Calu3 (cell line): ENCODE measurements at places on chromosomes 1 and 21.
A peak's percentile ranks its signal among the peaks of the same experiment; 100 is the strongest.

DNA sequence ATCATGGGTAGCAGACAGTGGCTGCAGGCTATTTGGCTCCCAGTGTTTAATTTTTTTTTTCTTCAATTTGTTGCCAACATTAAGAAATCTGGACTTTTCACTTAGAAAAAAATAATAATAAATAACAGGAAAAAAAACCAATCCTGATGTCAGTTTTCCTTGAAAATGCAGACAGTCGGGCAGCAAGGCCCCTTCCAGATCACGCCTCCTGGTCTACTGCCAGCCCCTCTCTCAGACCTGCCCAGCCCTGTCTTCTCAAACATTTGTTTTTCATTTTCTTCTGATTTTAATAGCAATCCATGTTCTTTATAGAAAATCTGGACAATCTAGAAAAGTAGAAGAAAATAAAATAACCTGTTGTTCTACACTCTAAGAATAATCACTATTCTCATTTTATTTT is 15.5 kb downstream of the IFNGR2 start:
- H3K27ac ChIP-seq: peak overlapping the region; percentile 81
- H3K4me1 ChIP-seq: peaks cover 35% of the 10 kb centered on the region
- DNase-seq: no peak
- H3K4me3 ChIP-seq: no peak overlapping the region

GRCh38 chr1:219550201-219550600 is 62.7 kb downstream of the ZC3H11B start:
- DNase-seq: no peak
- no peak overlapping the region for H3K27ac ChIP-seq
- H3K4me3 ChIP-seq: no peak overlapping the region
- no peaks in the 10 kb centered on the region for H3K27me3 ChIP-seq
- no peaks in the 10 kb centered on the region for H3K36me3 ChIP-seq

DNA sequence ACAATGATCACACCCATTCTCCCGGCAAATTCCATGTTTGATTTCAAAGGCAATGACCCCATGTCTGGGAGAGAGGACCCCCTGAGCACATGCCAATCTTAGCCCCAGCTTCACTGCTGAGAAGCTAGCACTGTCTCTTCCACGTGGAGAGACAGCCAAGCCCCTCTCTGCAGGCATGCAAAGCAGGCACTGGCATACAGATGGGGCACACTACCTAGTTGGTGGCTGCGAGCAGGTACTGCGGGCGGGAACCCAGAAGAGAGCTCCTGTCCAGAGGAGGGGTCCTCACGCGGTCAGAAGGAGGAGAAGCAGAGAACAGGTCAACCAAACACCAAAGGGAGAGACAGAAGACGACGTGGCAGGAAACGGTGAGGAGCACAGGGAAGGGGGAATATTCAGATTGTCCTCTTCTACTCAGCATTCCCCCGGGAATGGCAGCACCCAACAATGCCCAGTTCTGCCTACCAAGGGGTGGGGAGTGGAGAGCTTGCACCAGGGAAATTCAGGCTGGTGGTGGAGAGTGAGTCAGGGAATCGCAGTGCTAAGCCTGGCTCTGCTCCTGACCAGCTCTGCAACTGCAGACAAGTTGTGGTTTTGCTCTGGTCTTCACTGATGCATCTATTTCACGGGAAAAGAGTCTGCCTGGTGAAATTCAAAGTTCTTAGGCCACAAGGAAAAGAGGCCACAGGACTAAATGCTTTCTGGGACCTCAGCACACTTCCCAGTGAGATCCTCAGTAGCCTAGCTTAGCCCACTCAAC is 48.1 kb upstream of the GOLT1A start:
- H3K4me1 ChIP-seq: peaks cover 10% of the 10 kb centered on the region
- H3K4me3 ChIP-seq: no peak overlapping the region
- H3K27me3 ChIP-seq: no peaks in the 10 kb centered on the region
- peaks cover 58% of the 10 kb centered on the region for H3K36me3 ChIP-seq
- H3K27ac ChIP-seq: no peak overlapping the region
- DNase-seq: no peak

DNA sequence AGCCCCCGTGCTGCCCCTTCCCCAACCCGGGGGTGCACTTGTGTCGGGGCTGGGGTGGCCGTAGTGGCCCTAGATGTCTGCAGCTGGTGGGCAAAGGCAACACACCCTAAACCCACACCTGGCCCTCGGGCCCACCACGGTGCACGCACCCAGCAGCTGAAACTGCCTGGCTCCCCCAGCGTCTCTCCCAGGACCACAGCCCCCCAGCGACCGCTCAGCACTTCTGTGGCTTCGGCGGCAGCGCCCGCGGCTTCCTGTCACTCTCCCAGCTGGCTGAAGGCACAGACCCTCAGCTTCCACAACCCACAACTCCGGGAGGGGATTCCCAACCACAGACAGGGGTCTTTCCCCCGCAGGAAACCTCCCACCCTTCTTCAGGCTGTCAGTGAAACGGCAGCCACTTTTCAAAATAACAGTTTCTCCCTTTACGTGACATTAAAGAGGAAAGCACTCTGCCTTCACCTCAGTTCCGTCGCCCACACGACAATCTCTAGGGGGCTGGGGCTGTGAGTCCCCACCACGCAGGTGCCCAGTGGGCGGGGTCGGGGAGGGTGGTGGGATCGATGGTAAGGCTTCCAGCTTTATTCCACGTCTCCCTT is 40.7 kb upstream of the COL6A2 start:
- H3K27ac ChIP-seq: no peak overlapping the region
- no peak for DNase-seq
- H3K36me3 ChIP-seq: no peaks in the 10 kb centered on the region
- no peak overlapping the region for H3K4me3 ChIP-seq
- H3K4me1 ChIP-seq: no peaks in the 10 kb centered on the region
- H3K27me3 ChIP-seq: no peaks in the 10 kb centered on the region

GRCh38 chr1:90504509-90504908 is 212.6 kb downstream of the BARHL2 start:
- H3K36me3 ChIP-seq: no peaks in the 10 kb centered on the region
- no peak for DNase-seq
- H3K27me3 ChIP-seq: peaks cover 14% of the 10 kb centered on the region
- H3K4me3 ChIP-seq: no peak overlapping the region

DNA sequence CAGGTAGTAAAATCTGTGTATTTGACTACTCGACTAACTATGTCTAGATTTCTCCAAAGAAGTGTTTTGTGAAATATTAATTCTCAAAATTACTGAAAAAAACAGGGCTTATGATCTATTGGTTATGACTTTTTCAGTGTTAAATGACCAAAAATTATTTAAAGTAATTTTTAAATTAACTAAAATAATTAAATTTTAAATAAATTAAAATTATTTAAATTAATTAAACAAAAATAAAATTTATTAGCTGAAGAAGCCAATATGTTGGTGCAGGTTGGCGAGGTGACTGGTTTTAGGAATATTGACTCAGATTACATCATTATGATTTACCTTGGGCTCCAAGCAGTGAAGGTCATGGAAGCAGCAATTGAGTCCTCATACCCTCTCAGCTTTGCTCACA is 483.2 kb downstream of the PTPRC start:
- peaks cover 17% of the 10 kb centered on the region for H3K4me1 ChIP-seq
- no peak overlapping the region for H3K27ac ChIP-seq
- no peaks in the 10 kb centered on the region for H3K36me3 ChIP-seq
- no peaks in the 10 kb centered on the region for H3K27me3 ChIP-seq
- DNase-seq: no peak

DNA sequence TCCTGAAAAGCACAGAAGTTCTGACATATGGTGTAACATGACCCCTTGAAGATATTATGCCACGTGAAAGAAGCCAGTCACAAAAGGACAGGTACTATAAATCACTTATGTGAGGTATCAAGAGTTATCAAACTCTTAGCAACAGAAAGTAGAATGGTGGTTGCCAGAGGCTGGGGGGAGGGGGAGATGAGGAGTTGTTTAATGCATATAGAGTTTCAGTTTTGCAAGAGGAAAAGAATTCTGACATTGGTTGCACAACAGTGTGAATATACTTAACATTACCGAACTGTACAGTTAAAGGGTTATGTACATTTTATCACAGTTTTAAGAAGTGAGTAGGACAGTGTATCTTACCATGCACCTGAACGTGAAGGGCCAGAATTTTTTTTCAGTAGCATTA is 80.0 kb downstream of the USP25 start:
- DNase-seq: no peak
- no peaks in the 10 kb centered on the region for H3K27me3 ChIP-seq
- no peak overlapping the region for H3K4me3 ChIP-seq
- H3K4me1 ChIP-seq: no peaks in the 10 kb centered on the region
- no peak overlapping the region for H3K27ac ChIP-seq

DNA sequence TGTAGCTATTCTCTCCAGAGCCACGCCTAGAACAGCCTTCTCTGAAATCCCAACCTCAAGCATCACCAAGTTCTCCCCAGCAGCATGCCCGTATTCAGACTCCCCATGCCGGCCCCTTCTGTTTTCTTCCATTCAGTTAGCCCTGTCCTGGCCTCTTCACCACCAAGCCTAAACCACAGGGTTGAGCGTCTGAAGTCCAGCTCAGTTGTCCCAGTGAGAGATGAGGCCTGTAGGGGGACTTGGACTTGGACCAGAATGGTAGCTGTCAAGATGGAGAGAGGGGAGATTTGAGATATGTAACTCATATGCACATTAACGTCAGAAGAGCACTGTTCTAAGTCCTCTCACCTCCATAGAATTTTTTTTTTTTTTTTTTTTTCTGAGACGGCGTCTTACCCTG is 5.5 kb upstream of the TMEM54 start:
- no peaks in the 10 kb centered on the region for H3K27me3 ChIP-seq
- DNase-seq: no peak

GRCh38 chr1:176193023-176193422 is 14.1 kb downstream of the COP1 start:
- H3K4me3 ChIP-seq: no peak overlapping the region
- no peak for DNase-seq
- no peaks in the 10 kb centered on the region for H3K36me3 ChIP-seq
- H3K4me1 ChIP-seq: peaks cover 49% of the 10 kb centered on the region

GRCh38 chr1:183566026-183566425 is 24.2 kb downstream of the NCF2 start:
- H3K27ac ChIP-seq: no peak overlapping the region
- no peak for DNase-seq
- H3K4me1 ChIP-seq: peaks cover 26% of the 10 kb centered on the region
- H3K4me3 ChIP-seq: no peak overlapping the region
- no peaks in the 10 kb centered on the region for H3K27me3 ChIP-seq

GRCh38 chr1:153957744-153958110 is 685 bp downstream of the CRTC2 start:
- H3K4me1 ChIP-seq: peaks cover 27% of the 10 kb centered on the region
- no peaks in the 10 kb centered on the region for H3K27me3 ChIP-seq
- H3K4me3 ChIP-seq: peak overlapping the region; percentile 90
- peaks cover 38% of the 10 kb centered on the region for H3K36me3 ChIP-seq

DNA sequence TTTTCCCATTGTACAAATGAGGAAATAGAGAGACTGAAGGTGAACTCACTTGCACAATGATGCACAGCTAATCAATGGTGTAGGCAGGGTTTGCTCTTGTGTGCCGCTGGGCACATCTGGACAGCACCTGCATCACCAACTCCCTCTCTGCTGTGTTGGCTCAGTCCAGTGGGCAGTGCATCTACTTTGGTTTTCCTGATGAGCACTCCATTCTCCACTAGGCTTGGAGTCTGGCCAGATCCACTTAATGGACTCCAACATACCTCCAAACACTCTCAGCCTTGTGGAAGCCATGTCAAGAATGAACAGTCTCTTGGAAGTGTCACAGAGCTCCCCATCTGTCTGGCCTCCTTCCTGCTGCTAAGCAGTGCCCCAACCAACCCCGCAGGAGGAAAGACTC is 152.2 kb downstream of the HIVEP3 start:
- DNase-seq: no peak
- H3K4me3 ChIP-seq: no peak overlapping the region
- H3K27ac ChIP-seq: no peak overlapping the region
- H3K27me3 ChIP-seq: peaks cover 54% of the 10 kb centered on the region
- no peaks in the 10 kb centered on the region for H3K36me3 ChIP-seq

- H3K36me3 ChIP-seq: no peaks in the 10 kb centered on the region
- DNase-seq: no peak
- H3K27ac ChIP-seq: no peak overlapping the region
- no peak overlapping the region for H3K4me3 ChIP-seq
- no peaks in the 10 kb centered on the region for H3K27me3 ChIP-seq
These were observed 24.8 kb upstream of the RGL1 start for GRCh38 chr1:183780159-183780558.

DNA sequence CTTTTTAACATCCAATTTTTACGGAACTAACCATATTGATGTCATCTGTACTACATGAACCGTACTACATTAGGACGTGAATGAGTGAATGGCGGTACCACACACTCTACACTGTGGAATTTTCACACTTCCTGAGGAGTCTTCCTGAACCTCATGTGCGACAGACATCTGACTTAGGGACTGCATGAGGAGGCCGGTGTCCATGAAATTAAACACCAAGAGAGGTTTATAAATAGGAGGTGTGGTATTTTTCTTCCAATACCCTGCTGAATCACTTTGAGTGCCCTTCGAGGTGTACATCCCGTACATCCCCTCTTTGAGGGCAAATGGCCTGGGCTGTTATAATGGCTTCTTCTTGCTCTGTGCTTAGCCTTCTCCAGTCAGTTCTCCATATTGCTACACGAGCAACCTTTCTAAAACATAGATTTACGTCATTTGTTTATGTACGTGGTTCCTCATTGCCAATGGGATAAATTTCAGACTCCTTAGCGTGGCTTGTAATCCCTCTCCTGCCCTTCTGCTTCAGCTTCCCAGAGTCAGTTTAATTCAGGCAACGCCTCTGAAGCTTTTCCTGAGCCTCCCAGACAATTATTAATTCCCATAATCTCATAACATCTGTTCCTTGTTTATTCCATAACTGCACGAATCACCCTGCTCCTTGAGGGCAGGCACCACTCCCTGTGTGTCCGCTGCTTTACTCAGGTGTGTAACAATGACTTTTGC is 9.4 kb downstream of the ST3GAL3 start:
- no peaks in the 10 kb centered on the region for H3K36me3 ChIP-seq
- H3K27me3 ChIP-seq: no peaks in the 10 kb centered on the region
- no peak for DNase-seq
- H3K4me1 ChIP-seq: peaks cover 3% of the 10 kb centered on the region
- no peak overlapping the region for H3K4me3 ChIP-seq

DNA sequence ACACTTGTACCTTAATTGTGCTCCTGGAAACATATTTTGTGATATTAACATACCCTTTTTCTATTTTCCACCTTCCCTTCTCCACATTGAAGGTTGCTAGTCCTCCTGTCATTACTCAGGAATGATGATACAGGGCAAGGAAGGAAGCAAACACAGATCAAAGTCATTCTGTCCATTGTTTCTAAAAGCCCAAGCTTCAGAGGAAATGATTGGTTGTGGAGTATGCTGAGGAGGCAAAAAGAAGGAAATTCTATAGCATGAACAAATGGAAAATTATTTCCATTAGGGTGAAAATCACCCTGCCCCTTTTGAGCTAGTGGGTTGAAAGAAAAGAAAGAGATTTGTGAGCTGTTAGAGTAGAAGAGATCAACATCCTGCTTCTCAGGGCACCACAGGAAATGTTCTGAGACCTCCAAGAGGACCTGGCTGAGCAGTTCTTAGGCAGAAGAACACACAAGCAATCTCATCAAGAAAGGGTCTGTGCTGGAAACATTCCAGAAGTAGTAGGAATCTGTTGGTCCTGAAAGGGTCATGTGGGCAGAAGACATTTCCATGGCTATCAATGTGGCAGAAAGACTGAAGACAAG is 29.0 kb upstream of the PRRX1 start:
- H3K36me3 ChIP-seq: no peaks in the 10 kb centered on the region
- H3K27ac ChIP-seq: no peak overlapping the region
- H3K4me1 ChIP-seq: no peaks in the 10 kb centered on the region
- no peaks in the 10 kb centered on the region for H3K27me3 ChIP-seq
